ENCODE measurements at places on chromosomes 5 and 9.

DNA sequence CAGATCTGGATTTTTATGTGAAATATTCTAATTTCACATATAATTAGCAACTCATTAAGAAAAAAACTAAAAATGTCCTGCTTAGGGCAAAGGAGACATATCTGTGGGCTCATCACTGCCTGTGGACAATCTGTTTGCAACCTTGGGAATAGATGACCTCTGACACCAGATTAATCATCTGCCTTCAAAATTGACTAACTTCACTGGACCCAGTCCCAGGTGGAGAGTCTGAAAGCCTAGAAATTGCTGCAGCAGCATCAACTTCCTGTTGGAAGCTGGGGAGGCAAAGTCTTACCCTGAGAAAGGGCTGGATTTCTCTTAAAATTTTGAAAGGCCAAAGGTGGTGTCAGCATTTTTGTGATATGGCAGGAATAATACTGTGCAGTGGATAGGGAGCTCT lies 76.3 kb upstream of the TNC start:
- peak; percentile 46 for DNase-seq

GRCh38 chr5:10518347-10518746 lies 45.5 kb upstream of the ANKRD33B start:
- DNase-seq = peak; percentile 56

GRCh38 chr9:109100543-109101201 lies 19.1 kb downstream of the TMEM245 start:
- no peak for DNase-seq

GRCh38 chr9:80560976-80561375 lies 989.2 kb downstream of the TLE4 start:
- no peak for DNase-seq

DNA sequence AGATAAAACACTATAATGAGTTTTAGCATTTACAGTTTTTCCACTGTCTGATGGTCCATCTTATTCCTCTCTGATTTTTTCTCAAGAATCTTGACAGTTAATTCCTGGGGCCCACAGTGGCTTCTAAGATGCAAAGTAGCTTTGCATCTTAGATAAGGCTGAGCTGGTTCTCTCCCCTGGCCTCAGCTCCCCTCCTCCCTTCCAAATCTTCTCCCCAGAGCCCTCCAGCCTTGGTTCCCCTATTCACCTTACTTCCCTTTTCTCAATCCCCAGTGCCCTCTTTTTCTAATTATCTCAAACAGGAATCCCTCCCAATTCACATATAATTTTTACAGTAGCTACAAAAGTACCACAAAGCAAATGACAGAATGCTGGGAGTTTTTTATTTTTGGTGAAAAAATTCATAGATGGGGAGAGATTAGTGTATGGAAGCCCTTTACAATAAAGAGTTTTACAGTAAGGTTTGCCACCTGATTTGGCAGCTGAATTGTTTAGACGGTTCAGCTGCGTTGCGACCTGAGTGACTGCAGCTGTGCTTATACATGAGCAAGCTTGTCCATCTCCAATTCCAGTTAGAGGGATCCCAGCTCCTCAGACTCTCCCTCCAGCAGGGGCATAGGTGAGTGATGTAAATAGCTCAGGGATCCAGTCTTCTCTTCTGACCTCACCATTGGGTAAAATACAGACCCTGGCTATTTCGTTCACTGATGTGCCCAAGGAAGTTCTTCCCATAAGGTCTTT lies 51.4 kb upstream of the CKMT2 start:
- DNase-seq = no peak

DNA sequence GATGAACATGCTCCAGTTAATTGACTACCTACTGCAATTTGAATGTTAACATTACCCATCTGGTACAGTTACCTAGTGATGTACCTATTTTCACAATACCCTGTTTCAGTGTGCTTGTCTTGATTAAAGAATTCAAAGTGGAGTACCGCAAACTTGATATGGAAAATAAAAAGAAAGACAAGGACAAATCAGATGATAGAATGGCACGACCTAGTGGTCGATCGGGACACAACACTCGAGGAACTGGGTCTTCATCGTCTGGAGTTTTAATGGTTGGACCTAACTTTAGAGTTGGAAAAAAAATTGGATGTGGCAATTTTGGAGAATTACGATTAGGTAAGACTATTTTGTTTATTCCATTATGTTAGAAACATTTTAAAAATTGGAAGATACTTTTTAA lies 33.5 kb downstream of the CSNK1G3 start:
- DNase-seq = peak; percentile 2

- DNase-seq = no peak
Measured at GRCh38 chr5:4206127-4206526, 610.5 kb downstream of the IRX1 start.

GRCh38 chr5:104998169-104998568 lies 1435.6 kb upstream of the NUDT12 start:
- DNase-seq = no peak

GRCh38 chr9:110058304-110058953 lies 149.5 kb downstream of the C9orf152 start:
- peak; percentile 31 for DNase-seq

- DNase-seq = peak; percentile 73
Measured at GRCh38 chr5:59042201-59043055, 459.6 kb downstream of the RAB3C start.

DNA sequence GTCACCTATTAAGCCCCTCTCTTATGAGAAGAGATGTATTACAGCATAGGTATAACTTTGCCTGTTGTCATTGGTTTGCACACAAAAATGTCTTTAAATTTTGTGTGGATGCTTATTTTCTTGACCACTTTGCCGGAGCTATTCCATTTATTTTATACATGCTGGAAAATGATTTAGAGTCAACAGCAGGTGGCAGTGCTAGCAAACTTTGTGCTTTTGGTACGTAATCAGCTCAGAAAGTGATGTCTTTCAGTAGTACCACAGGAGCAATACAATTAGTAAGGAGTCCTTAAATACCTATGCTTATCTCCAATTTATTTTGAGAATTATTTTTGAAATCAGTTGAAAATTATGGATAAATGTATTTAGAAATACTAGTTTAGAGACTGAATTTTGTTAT lies 19.8 kb upstream of the NUDT12 start:
- peak; percentile 10 for DNase-seq

DNA sequence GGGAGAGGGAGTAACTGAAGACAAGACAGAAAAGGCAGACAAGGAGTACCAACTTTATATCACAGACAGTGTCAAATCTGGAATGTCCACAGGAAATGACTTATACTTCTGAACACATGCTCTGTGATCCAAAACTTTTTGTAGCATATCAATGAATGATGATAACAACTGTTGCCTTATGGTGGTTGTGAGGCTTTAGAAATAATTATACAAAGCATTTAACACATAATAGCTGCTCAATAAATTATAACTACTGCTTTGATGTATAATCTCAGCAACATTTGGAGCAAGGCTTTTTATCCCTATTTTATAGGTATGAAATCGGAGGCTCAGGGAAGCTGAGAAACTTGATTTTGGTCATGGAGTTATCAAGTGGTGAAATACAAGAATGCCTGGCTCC lies 3.3 kb upstream of the ASTN2 start:
- DNase-seq = no peak

DNA sequence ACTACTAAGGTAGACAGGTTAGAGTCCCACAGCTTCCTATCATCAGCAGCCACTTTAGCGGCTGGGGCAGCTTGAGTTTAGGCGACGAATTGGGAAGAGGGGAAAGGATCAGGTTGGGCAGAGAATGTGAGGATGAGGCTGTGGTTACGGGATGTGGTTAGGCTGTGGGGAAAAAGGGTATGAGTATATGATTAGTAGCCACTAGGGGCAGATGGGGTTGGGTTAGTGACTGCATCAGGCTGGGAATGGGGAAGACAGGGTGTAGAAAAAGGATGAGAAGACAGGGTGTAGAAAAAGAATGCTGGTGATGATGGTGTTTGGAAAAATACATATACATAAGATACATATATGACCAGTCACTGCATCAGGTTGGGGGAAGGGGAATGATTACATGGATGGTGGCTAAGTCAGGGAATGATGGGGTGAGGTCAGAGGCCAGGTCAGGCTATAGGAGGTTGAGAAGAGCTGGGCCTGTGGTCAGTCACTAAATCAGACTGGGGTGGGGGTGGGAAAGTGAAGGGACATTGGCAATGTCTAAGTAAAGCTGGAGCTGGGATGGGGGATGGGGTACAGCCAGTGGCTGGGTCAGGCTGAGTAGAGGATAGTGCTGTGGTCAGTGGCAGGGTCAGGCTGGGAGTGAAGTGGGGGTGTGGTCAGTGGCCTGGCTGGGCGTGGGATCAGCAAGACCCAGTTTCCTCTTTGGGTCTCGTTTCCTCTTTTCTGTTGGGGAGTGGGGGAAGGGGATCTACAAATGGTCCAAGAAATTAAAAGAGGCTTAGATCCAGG lies 2.1 kb downstream of the TLN1 start:
- DNase-seq = peak; percentile 76

GRCh38 chr9:101574731-101575333 lies 19.9 kb downstream of the PPP3R2 start:
- DNase-seq = no peak

- DNase-seq = no peak
Measured at GRCh38 chr9:2613730-2614271, 7.8 kb upstream of the VLDLR start.

GRCh38 chr5:40999142-40999541 lies 72.0 kb downstream of the MROH2B start:
- no peak for DNase-seq

DNA sequence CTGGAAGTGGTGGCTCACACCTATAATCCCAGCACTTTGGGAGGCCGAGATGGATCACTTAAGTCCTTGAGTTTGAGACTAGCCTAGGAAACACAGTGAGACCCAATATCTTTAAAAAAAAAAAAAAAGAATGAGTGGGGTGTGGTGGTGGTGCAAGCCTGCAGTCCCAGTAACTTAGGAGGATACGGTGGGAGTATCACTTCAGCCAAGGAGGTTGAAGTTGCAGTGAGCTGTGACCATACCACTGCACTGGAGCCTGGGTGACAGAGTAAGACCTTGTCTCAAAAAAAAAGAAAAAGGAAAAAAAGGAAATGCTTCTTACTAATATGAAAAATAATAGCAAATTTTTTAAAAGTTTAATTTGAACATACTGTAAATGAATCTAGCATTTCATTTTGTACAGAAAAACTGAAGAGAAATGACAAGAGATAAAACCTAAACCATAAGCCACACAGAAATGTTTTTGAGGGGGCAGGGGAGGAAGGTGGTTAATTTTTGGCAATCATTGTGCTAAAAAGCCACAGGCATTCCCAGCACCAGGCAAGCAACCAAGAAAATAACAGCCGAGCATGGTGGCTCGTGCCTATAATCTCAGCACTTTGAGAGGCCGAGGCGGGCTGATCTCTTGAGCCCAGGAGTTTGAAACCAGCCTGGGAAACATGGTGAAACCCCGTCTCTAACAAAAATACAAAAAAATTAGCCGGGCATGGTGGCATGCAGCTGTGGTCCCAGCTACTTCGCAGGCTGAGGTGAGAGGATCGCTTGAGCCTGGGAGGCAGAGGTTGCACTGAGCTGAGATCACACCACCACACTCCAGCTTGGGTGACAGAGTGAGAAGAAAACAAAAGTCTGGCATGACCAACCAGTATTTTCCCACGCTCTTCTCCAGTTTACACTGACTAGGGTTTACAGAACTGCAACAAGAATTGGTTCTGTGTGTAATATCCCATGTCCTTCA lies 114.5 kb upstream of the NR5A1 start:
- peak; percentile 28 for DNase-seq

DNA sequence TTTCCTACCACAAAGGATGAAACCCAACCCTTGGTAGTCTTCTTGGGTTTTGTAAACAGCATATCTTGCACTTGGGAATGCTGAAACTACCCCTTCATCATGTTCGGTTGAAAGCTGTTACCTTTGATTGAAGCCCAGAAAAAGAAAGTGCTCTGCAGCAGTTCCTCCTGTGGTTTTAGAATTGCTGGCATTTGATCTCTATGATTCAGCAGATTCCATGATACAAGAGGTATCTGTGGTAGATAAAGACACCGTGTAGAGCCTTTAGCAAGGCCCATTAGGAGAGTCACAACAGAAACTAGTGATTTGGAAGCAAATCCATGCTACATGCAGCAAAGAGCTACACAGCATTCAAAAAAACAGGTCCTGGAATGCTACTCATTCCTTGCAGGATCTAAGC lies 557.0 kb downstream of the TLE1 start:
- DNase-seq = no peak

DNA sequence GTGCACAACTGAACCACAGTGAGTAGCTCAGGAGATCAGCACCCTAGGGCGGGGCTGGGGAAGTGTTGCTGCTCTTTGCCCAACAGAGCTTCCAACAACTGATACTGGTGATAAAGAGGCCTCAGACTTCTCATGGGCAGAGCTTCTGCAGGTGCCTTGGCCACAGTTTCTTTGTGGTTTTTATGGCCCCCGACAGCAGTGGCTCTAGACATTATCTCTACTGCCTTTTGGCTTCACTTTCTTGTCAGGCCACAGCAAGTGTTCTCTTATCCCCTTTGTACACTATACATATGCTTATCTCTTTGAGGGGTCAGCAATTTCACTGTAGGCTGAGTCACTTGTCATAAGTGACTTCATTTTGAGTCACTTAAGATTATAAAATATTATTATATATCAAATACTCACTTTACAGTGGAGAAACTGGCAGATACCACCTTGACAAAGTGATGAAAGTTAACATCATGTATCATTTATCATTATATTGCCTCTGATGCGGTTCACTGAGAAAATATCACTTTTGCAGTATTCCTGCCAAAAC lies 90.9 kb upstream of the COX7C start:
- DNase-seq = no peak

- DNase-seq = no peak
Measured at GRCh38 chr5:179199246-179199645, 139.1 kb downstream of the ZNF354C start.

DNA sequence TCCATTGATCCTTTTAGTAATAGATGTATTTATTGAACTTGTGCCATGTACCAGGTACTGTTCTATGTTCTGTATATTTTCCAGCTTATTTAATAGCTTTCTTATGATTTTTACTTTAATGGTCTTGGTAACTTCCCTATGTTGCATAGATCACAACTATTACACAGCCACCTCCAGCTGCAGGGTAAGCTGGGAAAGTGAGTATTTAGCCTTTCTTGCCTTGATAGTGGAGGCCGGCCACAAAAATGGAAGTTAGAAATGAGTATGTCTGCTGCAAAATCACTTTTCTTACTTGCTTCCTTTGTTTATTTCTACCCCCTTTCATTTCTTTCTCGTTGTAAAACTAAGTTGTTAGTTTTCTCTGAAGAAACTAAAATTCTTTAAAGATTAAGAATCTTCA lies 43.1 kb upstream of the ANKDD1B start:
- no peak for DNase-seq

DNA sequence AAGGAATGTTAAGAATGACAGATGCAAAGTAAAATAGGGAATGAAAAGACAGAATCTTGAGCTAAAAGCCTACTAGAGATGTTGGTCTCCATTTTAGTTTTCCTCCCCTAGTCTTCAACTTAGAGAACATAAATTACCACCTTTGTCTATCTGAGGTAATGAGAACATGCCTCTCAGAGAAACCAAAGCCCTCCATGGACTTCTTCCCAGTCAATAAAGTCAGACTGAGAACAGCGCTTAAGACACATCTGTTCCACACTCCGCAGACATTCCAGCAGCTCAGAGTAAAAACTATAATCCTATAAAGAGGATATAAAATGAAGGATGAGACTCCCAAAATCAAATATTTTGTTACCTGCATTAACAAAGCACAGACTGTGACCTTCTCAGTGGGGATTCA lies 79.2 kb downstream of the DPYSL3 start:
- DNase-seq = no peak

GRCh38 chr5:106759581-106759980 lies 911.2 kb downstream of the EFNA5 start:
- no peak for DNase-seq

GRCh38 chr9:13213337-13213736 lies 66.2 kb downstream of the MPDZ start:
- DNase-seq = peak; percentile 17
